AG10803 (cell line): ENCODE measurements at places on chromosomes 1 and 21.

DNA sequence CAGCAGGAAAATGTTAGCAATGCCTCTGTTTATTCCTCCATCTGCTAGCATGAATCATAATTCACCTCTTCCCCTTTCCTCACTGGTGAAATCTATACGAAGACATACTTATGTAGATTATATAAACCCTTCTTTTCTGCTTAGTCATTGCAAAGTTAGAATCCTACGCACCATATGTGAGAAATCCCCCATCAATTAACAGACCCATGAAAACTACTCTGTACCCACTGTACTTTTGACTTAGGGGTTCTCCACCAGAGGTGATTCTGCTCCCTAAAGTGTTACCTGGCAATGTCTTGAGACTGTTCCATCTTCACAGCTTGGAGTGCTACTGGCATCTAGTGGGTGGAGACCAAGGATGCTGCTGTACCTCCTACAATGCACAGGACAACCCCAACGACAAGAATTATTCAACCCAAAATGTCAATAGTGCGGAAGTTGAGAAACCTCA is 49.6 kb upstream of the KCTD3 start:
- peak; percentile 77 for DNase-seq

GRCh38 chr21:37367703-37368540 is 1.3 kb downstream of the DYRK1A start:
- DNase-seq = peak; percentile 50

DNA sequence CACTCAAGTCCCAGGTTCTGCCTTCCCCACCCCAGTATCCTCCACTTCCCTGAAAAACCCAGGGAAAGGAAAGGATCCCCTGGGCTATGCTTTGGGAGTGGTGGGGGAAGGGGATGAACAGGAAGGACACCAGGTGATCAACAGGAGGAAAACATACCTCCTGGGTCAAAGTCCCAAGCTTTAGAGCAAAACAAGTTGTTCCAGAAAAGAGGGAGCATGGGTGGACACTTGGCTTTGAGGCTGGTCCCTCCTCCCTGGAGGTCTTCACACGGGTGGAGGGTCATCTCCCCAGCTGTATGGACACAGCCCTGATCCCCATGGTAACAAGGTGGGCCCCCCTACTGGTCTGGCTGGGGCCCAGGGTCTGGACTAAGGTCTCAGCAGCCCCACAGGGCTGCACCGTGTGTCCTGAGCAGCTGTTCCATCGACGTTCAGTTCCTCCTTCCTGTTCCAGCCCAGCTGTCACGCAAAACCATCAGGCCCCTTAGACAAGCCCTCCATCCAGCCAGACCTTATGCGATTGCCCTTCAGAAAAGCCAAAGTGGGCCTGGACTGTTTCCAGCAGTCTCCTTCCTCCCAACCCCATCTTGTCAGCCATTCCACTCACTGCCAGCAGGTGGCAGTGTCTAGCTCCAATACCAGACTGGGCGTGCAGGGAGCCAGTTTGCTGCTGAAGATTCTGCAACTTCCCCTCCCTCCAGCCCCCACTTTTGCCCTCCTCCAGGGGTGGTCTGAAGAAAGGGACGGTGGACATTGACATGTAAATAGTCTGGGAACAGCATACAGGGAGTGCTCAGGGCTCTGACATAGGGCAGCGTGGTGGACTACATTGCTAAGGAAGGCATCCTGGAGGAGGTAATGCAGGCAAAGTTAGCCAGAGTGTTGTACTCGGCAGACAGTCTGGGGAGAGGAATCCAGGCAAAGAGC is 2.9 kb upstream of the PDZK1IP1 start:
- DNase-seq = peak; percentile 50

DNA sequence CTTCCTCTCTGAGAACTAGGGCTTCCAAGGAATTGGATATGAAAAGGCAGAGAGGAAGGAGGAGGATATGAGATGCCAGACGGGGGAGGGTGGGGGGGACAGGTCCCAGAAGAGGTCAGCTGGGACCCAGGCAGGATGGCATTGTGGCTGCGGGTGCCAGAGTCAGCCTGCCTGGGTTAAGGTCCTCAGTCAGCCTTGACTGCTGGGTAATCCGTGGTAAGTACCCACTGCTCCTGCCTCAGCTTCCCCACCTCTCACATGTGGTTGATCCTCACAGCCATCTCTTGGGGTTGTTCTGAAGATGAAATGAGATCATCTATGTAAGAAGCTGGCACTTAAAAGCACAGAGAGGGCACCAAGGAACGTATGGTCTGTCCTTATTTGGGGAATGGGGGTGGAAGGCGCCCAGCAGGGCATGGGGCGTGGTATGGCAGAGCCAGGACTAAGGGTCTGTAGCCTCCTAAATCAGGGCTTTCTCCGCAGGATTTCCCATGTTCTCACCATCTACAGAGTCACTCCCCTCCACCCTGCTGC is 23.8 kb downstream of the ELF3 start:
- no peak for DNase-seq

- DNase-seq = peak; percentile 68
Measured at GRCh38 chr1:209646558-209646957, 5.7 kb downstream of the LAMB3 start.

DNA sequence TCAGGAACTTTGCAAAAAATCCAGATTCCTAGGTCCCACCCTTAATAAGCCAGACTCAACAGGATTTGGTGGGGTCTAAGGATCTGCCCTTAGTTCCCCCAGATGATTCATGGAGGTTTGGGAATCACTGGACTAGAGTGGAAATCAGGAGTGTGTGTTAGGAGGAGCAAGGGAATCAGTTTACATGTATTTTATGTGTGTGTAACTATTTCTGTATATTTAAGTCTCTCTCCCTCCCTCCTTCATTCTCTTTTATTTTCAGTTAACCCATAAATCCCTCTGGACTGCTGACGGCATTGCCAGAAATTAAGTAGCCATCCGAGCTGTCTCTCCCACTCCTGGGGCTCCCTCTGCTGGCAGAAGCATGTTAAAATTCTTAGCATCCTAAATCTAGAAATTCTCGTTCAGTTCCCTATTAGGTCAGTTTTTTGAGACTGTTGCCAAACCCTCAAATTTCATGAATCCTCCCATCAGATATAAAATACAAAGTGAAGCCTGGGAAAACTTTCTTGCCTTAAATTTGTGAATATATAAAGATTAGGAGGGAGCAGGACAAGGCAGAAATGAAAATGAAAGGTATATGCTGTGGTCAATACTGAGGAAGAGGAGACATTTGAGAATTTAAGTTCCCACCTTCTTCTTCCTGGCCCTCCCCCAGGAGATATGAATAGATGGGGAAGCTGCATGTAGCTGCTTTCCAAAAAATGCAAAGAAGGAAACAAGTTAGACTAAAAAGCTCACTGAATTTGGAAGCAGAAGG is 11.7 kb upstream of the HSD11B1 start:
- peak; percentile 74 for DNase-seq

- DNase-seq = peak; percentile 40
Measured at GRCh38 chr1:112402682-112403643, 6.9 kb downstream of the CTTNBP2NL start.

DNA sequence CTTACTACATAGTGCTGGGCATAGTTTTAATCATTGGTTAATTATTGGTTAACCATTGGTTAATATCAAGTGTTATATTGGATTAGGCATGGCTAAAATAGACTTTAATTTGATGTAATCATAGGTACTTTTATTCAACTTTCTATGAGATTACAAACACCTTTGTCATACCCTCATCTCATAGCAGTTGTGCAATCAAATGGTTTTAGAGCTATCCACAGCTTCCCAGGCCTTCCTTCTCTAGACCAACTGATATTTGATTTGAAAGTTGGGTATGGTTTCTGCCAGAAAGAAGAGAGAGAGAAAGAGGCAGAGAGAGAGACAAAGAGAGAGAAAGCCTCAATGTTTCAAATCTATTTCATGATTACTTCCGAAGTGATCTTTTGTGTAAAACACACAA is 9.6 kb upstream of the RGS1 start:
- DNase-seq = peak; percentile 30

GRCh38 chr1:26289158-26290059 is 9.5 kb downstream of the SH3BGRL3 start:
- no peak for DNase-seq

DNA sequence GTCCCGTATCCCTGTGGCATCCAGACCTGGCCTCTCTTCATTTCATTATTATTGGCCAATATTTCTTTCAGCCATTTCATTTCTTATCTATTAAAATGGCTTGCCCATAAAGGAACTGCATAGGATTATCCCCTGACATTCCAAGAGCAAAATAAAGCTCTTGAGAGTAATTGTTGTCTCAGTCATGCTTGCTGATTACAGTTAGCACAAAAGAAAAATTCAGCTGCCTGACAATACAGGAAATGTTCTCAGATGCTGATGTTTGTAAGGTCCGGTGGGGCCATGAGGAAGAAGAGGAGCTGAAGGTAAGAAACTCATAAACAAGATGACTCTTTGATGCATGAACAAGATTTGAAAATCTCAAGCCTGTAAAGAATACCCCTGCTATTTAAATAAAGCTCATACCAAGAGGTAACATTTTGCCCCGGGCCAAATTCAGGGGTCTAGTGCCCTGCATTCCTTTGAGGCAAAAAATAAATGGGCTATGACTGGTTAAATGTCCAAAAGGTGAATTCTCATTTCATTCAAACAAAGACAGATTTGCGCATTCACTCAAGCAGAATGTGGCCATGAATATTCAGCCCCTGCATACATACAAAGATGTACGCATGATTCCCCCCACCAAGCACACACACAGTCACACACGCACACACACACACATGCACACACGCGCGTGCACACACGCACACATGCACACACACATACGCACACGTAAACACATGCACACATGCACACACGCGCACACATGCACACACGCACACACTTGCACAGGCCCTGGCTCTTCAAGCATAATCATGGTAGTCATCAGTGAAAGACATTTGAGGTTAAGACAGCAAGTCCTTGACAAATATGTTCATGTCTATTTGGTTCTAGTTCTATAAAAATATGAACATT is 44.8 kb downstream of the KCNJ15 start:
- no peak for DNase-seq

DNA sequence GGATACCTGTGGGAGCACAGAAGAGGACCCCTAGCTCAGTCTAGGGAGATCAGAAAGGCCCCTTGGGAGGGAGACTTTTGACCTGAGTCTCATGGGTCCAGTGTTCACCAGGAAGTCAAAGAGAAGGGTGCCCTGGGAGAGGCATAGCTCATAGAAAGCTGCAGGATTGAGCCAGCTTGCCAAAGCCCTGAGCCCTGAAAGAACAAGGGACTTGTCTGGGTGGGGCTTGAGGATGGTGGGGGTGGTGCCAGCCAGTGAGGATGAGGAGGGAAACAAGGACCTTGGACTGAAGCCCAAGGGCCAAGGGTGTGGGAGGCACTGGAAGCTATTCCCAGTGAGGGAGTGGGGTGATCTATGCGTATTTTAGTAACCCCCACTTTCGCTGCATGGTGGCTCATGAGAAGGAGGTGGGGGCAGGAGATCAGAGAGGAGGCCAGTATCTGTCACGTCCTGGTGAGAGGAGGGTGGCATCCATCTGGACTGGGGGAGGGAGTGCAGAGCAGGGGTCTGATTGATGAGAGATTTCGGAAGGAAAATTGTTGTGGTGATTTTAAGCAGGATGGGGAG is 28.4 kb downstream of the DMBX1 start:
- no peak for DNase-seq
